ENCODE measurements at places on chromosomes 12 and 14. TPM values are rescaled to one million over a fixed set of nuclear protein-coding genes. Genes with fewer than 3 reads are reported as not detected.

Gene REM2
- total RNA-seq = 0.29 TPM

Gene TCL1A
- not detected for total RNA-seq

Gene MRPL51
- 58.3 TPM for total RNA-seq

Gene EIF2B1
- total RNA-seq = 32.6 TPM

Gene ASB2
- total RNA-seq = 1.1 TPM

Gene KRT6C
- total RNA-seq = not detected

- peak; percentile 87 for DNase-seq
Observed at GRCh38 chr14:23910101-23910875, 43.3 kb upstream of the DHRS4 start.

GRCh38 chr14:77000340-77001270 lies 27.9 kb downstream of the IRF2BPL start:
- no peak for DNase-seq

GRCh38 chr12:92259291-92259690 lies 113.6 kb upstream of the BTG1 start:
- no peak for DNase-seq

- DNase-seq = no peak
Observed at GRCh38 chr14:51789596-51789995, 70.8 kb upstream of the GNG2 start.

- DNase-seq = no peak
Observed at GRCh38 chr12:116381240-116381743, 103.8 kb upstream of the MED13L start.

DNA sequence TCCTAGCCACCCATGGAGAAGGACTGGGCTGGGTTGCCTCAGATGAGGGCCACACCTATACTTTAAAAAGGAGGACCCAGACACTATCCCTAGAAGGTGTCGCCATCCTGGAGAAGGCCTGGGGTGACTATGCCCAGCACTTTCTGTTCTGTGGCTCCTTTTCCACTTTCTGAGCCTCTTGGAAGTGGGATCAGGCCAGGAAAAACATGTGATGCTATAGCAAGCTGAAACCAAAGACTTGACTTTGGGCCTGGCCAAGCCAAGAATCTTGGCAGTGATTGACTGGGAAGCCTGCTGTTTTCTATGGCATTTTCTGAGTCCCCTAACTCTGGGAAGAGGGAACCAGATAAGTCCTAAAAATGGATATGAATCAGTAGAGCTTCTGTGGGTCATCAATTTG lies 332.3 kb downstream of the ZFP36L1 start:
- no peak for DNase-seq

DNA sequence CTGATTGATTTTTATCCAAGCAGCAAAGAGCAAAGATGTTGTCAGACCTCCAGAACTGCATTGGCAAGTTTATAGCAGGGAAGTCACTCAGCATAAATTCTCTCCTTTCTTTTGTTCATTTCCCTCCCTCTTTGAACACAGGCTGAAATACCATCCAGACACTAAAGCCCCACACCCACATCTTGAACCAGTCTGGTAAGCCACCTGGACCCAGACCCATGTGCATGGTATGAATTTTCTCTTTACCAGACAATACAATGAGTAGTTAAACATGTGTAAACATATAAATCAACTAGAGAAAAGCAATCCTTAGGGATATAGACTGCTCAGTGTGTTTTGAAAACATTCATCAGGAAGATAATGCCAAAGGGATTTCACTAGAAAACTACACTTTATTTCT lies 488.3 kb upstream of the FLRT2 start:
- DNase-seq = no peak

DNA sequence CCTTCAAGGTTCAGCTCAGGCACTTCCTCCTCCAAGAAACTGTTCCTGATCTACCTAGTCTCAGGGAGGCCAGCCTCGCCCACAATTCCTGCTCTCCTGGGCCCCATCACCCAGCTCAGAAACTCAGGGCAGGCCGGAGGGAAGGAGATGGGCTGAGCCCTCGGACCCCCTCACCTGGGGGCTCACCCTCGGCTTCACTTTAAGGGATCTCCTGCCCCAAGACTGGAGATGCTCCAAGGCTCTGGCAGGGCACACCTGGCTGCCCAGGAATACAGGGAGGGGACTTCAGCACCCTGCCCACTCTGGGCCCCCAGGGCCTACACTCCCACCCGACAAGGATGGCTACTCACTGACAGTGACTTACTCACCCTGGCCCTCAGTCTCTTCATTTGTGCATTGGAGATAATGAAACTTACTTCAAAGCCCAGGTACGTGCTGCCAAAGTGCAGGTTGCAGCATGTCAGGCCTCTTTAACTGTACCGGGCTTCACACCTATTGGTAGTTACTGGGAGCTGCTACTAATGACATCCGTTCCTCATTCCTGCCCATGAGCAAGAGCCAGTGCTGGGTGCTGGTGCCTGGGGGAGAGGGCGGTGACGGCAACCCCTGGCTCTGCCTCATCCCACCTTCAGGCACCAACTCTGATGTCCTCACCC lies 21.0 kb upstream of the PPP1R13B start:
- peak; percentile 74 for DNase-seq

GRCh38 chr14:38527502-38527878 lies 271.6 kb upstream of the CLEC14A start:
- DNase-seq = no peak
